Left renal cortex interstitium (tissue), 4 donors: ENCODE measurements at places on chromosomes 12 and 14.

- DNase-seq: no peak
Measured at GRCh38 chr12:75738486-75738885, 227.1 kb upstream of the KRR1 start.

DNA sequence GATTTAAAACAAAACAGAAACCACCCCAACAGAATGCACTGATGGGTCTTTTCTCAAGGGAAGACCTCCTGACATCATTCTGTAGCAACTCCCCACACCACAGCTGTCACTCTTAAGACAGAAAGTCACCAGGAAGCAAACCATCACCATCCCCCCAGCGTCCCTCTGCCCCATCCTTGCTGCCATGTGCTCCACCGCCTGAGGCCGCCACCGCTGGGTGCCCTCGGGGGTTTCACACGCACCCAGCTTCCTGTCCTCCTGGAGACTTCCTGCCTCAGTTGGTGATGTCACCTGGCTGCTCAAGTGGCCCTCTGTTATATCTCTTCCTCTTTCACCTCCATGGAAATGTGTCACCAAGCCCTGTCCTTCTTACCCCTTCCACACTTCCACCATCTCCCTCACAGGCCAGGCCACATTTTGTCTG, 71.4 kb upstream of the GPR68 start:
- no peak for DNase-seq

GRCh38 chr12:4270016-4270830, 3.3 kb upstream of the CCND2 start:
- DNase-seq: no peak

GRCh38 chr12:50979369-50980052, 27.2 kb downstream of the HIGD1C start:
- DNase-seq: no peak

GRCh38 chr12:6745741-6746525, 7.0 kb downstream of the MLF2 start:
- DNase-seq: no peak

DNA sequence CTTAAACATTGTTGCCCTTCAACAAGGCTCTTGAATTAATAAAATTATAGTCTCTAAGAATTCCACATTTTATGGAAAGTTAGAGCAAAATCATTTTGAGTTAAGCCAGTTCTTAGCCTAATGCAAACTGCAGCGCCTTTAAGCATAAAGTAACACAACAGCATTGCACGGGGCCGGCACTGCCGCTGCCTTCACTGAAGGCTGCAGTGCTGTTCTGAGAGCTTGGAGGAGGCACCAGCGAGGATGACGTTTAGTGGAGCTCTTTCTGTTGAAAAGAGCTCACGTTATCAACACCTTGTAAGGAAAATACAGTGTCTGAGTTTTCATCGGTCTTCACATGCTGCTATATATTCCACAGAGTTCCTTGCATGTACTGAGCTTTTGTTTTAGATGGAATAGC, 38.3 kb upstream of the DYNC1H1 start:
- no peak for DNase-seq

GRCh38 chr12:103930787-103931735, 851 bp downstream of the HSP90B1 start:
- DNase-seq: peak; percentile 58

GRCh38 chr12:107748472-107748871, 12.5 kb downstream of the PRDM4 start:
- no peak for DNase-seq
